ENCODE measurements at places on chromosomes 16 and 17.

GRCh38 chr17:62735044-62735651, 73.0 kb downstream of the MARCHF10 start:
- DNase-seq: no peak

- no peak for DNase-seq
Measured at GRCh38 chr16:56965149-56966092, 3.7 kb downstream of the CETP start.

DNA sequence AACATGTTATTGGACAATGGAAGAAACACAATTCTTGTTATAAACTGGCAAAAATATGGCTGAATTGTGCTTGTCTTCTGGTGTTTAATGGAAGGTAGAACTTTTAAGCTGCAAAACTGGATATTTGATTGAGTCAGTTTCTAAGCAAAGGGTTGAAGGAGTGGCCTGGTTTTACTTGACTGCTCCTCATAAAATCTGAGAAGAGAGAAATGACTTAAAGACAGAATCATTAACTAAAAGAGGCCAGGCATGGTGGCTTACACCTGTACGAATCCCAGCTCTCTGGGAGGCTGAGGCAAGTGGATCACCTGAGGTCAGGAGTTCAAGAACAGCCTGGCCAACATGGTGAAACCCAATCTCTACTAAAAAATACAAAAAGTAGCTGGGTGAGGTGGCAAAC, 770.7 kb downstream of the CDH11 start:
- DNase-seq: no peak

GRCh38 chr17:31877341-31877740, 18.3 kb upstream of the COPRS start:
- no peak for DNase-seq

- no peak for DNase-seq
Measured at GRCh38 chr16:30722443-30722842, 23.5 kb downstream of the SRCAP start.

GRCh38 chr16:4212211-4212933, 29.5 kb downstream of the SRL start:
- DNase-seq: peak; percentile 78

DNA sequence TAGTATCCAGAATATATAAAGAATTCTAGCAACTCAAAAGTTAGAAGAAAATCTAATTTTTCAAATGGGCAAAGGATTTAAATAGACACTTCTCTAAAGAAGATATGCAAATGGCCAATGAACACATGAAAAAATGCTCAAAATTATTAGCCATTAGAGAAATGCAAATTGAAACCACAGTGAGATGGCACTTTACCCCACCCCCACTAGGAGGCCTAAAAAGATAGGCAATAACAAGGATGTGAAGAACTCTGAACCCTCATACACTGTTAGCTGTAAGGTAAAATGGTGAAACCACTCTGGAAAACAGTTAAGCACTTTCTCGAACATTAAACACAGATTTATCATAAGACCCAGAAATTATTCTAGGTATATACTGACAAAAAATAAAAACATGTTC, 71.4 kb upstream of the IRX6 start:
- DNase-seq: no peak

GRCh38 chr16:64304951-64305350, 816.9 kb downstream of the CDH11 start:
- DNase-seq: no peak

GRCh38 chr17:13393841-13394710, 207.7 kb downstream of the HS3ST3A1 start:
- DNase-seq: no peak

DNA sequence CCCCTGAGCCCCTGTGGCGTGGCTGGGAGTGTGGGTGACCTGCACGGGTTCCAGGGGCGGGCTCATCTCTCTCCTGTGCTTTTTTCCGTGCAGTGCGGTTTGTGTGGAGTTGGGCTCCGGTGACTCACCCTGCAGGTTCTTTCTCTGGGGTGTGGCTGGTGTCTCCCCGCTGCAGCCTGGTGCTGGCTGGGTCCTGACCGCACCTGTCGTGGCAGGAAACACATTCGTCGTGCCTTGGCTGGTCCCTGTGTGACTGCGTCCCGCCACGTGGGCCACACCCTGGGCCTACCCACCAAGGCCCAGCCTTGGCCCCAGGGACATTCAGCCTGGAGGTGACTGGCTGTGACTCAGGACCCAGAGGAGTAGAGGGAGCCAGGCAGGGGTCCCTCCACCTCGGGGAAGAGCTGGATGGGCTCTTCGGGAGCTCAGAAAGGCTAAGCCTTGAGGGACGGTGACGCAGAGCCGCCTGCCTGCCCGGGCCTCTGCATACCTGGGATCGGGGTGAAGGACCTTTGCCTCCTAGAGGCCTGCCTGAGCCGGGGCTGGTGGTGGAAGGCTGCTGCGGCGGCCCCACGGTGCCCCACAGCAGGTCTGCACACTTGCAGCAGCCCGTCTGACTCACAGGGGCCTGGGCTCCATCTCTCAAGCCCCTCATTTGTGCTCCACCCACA, 7.8 kb downstream of the TRAF7 start:
- DNase-seq: no peak

DNA sequence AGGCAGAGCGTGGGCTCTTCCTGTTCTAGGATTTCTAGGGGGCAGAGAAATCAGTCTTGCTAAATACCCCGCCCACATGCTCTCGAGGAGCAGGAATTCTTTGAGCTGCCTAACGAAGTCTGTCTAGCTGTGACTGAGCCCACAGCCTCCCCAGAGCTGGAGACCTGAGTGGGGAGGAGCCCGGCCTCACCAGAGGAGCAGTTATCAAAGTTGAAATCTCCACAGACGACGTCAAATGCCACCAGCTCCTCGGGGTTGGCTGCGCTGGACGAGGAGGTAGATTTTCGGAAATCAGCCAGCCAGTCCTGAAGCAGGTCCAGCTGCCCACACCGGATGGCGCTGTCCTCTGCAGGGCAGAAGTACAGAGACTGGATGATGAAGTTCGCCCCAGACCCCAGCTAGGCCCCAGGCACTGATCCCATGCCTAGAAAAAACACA, 53.8 kb downstream of the PRMT7 start:
- DNase-seq: no peak

DNA sequence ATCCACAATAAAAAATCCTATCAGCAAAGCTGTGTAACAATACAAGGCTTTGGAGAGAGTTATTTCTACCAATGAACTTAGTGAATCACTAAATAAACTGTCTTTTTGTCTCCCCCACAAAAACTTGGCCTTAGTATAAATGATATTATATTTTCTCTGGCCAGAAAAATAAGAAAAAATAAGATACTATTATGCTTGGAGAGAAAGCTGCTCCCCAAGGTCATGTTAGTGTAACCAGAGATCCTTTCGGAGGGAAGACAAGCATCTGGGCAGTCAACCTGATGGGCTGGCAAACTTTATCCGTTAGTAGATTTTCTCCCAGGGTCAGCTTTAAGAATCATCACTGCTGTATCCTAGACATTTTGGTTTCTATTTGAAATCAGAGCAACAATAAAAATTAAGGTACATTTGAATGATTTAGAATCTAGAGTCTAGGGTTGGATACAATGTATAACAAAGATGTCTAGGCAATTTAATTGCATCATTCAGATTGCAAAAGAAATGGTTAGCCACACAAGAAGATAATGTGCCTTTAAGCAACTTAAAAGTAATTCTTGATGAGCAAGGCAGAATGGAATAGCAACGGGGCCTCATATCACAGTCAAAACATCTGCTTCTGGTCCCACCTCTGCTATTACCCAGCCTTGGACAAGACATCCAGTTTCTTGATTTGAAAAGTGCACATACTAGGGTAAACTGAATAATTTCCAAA, 280.4 kb downstream of the SLC39A11 start:
- no peak for DNase-seq

DNA sequence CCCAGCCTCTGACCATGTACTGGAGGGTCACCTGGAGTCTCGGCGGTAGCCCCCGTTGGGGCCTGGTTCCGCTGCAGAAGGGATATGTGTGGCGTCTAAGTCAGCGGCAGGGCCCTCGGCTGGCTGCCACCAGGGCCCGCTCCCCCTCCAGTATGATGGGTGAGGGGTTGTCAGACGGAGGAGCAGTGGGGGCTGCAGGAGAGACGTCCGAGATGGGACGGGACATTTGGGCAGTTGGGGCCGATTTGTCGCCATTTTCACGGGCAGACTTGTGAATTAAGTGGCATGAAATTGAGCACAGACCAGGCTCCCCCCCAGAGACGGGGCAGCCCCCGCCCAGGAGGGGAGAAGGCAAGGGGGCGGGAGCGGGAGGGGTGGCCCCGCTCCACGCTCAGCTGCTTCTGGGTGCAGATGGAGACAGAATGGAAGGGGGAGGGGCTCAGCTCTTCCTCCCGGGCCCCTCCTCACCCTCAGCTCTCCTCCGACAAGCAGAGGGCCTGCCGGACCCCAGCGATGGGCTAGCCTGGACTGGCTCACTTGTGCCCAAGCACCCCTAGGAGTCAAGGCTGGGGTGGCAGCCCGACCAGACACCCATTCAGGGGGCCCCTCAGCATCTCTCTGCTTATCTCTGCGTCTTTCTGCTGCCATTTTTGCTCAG, 52.7 kb upstream of the LHX1 start:
- DNase-seq: no peak

- DNase-seq: no peak
Measured at GRCh38 chr16:86927699-86928098, 349.4 kb downstream of the FOXL1 start.

DNA sequence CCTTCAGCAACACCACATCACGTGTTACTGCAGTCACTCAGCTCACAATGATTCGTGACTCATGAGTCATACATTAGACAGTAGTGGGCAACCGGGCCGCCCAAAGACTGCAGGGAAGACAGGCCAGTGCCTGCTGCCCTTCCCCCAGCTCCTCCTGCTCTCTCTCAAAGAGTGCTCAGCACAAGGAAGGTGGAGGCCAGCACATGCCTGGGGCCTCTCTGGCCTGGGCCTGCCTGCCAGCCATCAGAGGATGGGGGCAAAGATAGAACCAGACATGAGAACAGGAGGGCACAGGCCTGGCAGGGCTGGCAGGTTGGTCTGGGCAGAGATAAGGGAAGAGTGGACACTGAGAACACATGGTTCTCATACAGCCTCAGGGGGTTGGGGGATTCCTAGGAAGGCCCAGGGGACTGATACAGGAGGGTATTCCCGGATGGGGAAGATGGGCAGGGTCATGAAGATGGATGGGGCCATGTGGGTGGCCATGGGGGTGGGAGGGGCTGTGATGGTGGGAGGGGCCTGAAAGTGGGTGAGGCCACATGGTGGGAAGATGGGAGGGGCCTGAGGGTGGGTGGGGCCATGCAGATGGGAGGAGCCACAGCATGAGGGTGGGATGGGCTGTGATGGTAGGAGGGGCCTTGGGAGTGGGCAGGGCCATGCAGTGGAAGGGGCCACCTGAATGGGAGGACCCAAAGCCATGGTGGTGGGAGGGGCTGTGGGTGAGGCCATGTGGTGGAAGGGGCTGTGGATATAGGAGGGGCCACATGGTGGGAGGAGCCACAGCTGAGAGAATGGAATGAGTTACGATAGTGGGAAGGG, 29.0 kb downstream of the KATNB1 start:
- DNase-seq: no peak

DNA sequence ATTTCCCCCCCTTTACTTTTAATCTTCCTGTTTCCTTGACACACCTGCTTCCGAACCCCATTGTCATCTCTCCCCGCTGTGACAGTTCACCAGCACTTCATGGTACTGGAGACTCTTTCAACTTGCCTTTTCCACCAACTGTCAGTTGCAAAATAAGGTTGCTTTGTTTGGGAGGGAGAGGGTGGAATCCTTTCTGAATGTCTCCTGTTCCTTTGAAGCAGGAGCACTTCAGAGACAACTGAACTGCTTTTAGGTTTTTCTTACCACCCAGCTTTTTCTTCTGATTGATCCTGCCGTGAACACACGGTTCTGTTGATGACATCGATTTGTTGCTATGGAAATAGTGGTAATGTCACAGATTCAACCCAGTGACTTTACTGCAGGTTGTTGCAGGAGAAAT, 42.0 kb downstream of the RPA1 start:
- no peak for DNase-seq

GRCh38 chr17:3804503-3804931, 3.5 kb upstream of the ITGAE start:
- DNase-seq: no peak

DNA sequence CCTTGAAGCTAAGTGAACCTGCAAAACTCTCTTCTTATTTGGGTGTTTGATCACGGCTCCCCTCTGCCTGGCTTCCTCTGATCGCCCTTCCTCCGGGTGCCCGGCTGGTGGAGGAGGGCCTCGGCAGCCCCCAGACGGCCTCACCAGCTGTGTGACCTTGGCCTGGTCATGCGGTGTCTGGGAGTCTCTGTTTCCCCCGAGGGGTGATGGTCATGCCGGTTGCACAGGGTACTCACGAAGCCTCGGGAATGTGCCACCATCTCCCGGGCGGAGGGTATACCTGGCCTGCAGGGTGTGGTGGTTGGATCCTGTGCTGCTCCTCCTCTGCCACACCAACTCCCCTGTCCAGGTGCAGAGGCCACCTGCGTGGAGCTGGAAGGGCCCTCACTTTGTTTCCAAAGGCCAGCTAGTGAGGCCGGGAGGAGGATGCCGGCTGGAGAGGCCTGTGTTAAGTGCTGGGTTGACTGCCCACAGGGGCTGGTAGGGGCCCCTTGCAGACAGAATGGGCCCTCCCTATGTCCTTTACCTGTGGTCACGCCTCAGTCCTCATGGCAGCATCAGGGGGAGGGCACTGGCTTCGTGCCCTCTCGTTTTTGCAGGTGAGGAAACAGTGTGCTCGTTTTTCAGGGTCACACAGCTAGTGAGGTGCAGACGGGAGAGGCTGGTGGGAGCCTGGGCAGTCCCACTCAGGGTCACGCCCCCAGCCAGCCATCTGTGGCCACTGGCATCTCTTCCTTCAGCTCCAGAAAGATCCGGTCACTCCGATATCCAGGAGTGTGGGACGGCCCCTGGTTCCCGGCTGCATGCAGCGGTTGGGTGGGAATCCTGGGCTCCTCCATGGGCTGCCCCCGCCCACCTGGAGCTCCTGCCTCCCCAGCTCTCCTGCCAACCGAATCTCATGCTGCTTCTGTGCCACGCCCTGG, 148.5 kb upstream of the GSE1 start:
- no peak for DNase-seq

DNA sequence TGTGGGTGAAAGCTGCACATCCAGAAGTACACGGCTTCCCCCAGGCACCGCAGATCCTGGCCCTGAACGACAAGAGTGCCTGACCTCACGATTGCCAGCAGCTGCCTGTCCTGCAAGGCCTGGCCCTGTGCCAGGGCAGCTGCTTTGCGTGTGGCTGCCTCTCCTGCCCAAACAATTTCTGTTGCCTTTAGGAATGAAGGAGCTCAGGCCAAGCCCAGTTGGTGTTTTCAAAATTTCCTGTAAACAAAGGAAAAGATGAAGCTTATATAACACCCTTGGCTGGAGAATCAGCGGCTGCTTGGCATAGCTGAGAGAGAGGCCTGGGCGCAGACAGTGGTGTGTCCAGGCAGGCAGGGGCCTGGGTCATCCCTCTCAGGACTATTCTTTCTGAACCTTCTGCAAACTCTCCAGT, 11.7 kb upstream of the SLC47A2 start:
- peak; percentile 89 for DNase-seq

GRCh38 chr17:61587807-61588660, 3.0 kb downstream of the NACA2 start:
- DNase-seq: no peak

- no peak for DNase-seq
Measured at GRCh38 chr16:83946781-83947566, 6.1 kb upstream of the OSGIN1 start.

Measured in right atrium auricular region (tissue), 2 donors.